ENCODE measurements at places on chromosomes 12 and 14. TPM values are rescaled to one million over a fixed set of nuclear protein-coding genes. Genes with fewer than 3 reads are reported as not detected.
A peak's percentile ranks its signal among the peaks of the same experiment; 100 is the strongest.

DNA sequence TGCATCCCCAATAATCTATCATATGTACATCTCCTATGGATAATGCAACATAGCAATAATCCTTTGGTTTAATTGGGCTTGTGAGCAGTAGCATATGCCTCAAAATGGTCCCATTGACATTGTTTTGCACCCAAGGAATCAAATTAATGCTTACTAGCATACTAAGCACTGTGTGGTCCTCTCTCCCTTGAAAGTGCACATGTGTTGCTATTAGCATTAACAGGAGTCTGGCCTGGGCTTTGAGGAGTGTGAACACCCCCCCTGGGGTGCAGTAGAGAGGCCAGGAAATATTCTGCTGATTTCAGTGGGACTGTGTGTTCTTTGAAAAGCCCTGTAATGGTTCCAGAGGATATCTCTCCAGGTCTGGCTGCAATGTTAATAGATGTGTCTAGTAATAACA, 1148.4 kb downstream of the VRK1 start:
- DNase-seq: no peak

- DNase-seq: no peak
These were observed 78.8 kb downstream of the OSBPL8 start for GRCh38 chr12:76480796-76481195.

DNA sequence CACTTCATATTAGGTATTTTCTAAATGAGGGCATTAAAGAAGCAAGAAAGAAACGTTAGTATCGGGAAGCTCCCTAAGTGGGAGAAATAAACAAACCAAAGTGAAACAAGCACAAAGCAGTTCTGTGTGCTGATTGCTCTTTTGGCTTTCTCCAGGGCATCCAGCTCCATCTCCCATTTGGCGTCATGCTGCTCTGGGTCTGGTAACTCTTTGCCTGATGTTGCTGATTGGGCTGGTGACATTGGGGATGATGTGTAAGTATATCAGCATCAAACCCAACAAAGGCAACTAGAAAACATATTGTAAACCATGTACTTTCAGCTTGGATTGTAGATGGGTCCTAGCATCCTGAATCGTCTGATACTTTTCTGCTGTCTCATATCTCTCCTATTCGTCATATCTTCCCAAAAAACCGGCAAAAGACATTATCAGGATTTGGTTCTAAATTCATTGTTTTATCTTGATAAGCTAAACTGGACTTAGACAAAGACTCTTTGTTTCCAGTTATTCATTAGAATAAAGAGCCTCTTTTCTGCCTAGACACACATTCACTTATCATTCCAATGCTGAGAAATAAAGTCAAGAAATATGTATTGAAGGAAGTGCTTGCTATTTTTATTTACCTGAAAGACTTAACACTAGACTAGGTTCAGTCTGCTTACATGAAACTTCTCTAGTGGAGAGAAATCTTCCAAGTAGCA, 2.4 kb downstream of the CLEC12B start:
- no peak for DNase-seq

The SERPINA10 gene
- total RNA-seq: 0.18 TPM

DNA sequence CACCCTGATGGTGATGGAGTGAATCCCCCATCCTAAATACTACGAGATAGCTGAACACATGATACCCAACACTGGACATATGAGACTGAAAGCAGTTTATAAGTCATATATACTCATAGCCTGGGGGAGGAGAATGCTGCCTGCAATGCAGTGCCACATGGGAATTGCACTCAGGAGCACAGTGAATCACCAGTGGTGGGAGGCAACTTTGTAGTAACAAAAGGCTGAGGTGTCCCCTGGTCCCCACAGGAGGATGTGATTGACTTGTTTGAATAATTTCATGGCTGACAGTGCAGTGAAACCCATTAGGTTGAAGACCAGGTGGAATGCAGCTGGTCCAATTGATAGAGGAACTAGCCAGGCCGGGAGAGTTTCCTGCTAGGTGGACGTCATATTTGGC, 20.2 kb downstream of the CCDC38 start:
- no peak for DNase-seq

- DNase-seq: no peak
These were observed 123.4 kb downstream of the ADCK1 start for GRCh38 chr14:77923131-77923936.

The PRPH gene
- total RNA-seq: 5.5 TPM

DNA sequence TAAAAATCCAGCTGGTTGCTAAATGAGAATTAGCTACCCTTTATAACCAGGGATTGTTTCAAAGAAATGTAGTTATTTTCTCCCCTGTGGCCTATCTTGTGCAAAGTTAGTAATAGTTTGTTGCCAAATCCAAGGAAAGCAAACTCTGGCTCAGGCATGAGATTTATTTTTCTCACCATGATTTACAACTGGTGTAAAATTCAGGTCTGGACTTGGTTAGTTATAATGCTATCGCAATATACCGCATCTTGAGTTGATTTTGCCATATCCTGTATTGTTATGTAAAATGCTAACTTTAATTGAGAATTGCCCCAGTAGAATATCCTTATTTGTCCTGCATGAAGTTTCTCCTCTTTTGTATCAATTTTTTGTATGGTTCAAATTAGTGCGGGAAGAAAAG, 135.5 kb downstream of the CRADD start:
- no peak for DNase-seq

GRCh38 chr14:105135700-105136395, 32.7 kb downstream of the JAG2 start:
- DNase-seq: no peak

- DNase-seq: no peak
These were observed 34.3 kb upstream of the TXNRD1 start for GRCh38 chr12:104181313-104181712.

DNA sequence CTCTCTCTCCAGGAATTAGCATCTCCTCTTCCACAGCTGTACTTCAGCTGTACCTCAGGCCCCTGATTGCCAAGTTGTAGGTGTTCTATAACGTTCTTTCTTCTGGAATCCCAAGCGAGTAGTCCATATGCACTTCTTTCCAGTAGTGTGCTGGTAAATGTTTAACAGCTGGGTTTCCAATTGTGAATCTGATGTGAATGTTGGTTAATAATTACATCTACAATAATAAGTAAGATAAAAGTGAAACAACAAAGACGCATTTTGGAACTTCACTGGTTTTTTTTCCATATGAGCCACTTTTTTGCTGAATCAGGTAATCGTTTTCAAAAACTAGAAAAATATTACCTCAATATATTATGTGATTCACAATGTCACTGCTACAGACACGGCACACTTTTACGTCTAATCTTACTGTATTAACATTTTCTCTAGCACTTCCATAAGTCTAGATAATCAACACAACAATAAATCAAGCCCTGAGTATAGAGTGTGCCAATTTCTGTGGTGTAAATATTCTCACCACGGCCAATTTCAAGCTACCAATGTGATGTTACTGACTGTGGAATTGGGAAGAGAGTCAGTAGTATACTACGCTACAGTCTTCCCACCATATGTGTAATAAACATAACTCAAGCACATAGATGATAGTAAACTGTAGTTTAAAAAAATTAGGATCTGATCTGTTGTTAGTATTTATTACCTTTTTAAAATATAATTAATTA, 113.0 kb downstream of the ZFP36L1 start:
- DNase-seq: no peak

The P2RX2 gene
- total RNA-seq: 0.45 TPM

DNA sequence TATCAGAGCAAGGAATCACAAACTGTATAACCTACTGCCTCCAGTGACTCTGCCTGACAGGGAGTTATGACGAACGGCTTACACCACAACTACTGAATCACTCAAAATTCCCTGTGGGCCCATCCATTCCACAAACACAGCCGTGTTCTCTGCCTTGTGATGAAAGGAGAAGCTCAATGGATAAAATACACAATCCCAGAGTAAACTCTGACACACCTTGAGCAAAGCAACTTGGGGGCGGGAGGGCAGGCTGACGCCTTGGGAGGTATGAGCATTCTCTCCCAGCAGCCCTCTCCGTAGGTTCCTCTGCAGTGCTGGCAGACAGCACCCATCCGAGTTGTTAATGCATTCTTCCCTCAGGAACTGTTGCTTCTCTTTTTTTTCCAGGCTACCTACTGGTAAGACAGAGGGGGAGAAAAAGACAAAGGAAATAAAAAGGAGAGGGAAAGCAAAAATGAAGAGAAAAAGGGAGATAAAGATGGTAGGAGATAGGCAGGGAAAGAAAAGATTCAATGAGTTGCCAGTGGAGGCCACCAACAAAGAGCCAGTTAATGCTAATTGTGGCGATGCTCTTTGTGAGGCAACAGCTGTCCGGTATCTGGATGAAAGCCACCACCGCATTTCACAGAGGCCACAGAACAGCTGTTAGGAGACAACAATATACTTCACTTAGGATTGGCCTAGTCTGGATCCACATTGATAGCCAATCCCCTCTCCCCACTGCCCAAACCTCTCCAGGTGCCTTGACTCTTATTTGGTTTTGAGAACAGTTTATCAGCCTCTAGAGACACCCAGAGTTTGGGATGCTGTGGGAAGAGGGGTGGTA, 4.7 kb upstream of the DIO2 start:
- DNase-seq: peak; percentile 30

DNA sequence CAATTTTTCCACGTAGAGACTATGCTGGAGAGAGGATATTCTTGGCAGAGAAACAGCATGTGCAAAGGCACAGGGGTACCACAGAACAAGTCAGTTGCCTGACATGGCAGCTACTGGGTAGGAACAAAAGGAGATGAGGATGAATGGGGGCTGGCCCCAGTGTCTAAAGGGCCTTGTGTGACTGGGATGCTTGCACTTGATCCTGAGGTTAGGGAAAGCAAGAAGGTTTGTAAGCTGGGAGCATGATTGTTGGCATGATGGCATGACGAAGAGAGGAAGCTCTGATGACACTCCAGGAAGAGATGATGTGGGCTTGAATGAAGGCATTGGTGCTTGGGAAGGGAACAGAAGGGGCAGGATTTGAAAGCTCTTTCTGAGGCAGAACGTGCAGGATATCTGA, 139.1 kb downstream of the ZFP36L1 start:
- DNase-seq: no peak

The TAS2R10 gene
- total RNA-seq: not detected

The MUCL1 gene
- not detected for total RNA-seq

Measured in left colon (tissue), 2 donors.